ENCODE measurements at places on chromosomes 6 and 20.

DNA sequence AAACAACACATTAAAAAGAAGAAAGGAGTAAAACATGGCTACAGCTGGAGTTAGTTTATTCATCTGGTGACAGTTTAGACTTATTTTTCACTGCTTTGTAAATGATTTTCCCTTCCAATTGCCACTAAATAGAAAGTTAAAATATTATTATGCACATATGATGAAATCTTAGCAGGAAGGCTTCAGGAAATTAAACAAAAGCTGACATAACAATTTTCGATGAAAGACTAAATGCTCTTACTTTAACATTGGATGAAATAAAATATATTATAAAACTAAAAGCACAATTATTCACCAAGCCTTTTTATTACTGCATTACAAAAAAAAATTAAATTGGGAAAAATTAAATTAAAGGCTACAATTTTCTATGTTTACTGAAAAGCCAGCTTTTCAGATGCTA is 158.0 kb downstream of the MMUT start:
- DNase-seq: no peak

- no peak for DNase-seq
Observed at GRCh38 chr20:58580474-58580835, 65.3 kb upstream of the APCDD1L start.

DNA sequence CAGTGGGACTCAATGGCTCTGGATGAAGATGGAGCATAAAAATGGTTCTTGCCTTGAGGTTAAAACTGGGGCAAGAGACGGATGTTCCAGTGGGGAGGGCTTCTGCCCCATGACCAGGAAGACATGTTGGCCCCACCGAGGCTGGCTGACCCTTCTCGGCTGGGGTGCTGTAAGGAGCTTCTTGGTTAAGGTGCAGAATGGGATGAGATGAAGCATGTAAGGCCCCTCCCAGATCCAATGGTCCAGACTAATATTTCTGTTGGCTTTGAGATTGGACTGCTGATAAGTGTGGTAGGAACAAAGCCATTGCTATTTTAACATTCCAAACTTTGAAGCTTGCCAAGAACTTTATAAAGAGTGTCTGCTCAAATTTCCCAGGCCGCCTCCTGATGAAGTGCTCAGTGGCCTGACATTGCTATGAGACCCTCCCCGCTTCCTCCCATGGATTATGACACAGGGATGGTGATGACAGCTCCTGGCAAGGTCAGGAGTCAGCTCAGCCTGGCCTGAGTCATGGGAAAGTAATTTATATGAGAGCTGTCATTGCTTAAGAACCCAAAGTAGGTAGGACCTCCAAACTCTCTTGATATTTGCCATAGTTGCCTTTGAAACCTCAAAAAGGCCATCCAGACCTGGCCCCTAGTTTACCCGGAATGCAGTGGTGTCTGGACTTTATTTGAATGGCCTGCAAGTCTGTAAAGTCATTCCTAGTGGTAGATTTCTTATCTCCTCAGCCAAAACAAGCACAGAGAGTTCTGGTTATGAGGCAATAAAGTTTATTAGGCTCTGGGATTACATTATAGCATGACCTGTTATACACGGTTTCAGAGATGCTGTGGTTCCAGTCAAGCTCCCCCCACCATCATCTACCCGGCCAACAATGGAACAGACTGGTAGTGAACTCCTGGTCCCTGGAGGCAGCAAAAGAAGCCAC is 55.2 kb downstream of the TGM2 start:
- DNase-seq: no peak

- DNase-seq: no peak
Observed at GRCh38 chr20:44690781-44691423, 24.3 kb upstream of the CCN5 start.

GRCh38 chr6:92719773-92720172 is 699.6 kb downstream of the EPHA7 start:
- DNase-seq: no peak

- no peak for DNase-seq
Observed at GRCh38 chr6:43297644-43298564, at the start of gene SLC22A7. Gene SLC22A7 (plus strand): TSS chr6:43298260. CDS start chr6:43298359, 99 bp downstream.

GRCh38 chr6:81996414-81996813 is 243.9 kb upstream of the TENT5A start:
- no peak for DNase-seq
